ENCODE measurements at places on chromosomes 4 and X.

DNA sequence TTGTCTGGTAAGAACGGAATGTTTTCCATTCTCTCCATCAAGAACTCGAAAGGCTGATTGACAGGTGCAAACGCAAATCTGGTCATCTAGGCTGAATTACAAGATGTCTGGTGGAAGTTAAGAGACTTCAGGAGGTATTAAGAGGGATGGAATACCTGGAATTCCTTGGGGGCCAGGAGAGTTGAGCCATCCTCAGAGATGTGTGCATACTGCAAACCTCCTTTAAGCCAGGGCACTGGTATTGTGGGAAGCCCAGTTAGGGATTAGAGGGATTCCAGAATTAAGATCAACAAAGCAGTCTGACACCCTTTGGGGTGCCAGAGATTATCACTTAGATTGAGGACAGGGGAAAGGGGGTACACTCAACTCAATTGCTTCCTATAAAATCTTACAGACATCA lies 151.4 kb downstream of the VCX3A start:
- DNase-seq: no peak

DNA sequence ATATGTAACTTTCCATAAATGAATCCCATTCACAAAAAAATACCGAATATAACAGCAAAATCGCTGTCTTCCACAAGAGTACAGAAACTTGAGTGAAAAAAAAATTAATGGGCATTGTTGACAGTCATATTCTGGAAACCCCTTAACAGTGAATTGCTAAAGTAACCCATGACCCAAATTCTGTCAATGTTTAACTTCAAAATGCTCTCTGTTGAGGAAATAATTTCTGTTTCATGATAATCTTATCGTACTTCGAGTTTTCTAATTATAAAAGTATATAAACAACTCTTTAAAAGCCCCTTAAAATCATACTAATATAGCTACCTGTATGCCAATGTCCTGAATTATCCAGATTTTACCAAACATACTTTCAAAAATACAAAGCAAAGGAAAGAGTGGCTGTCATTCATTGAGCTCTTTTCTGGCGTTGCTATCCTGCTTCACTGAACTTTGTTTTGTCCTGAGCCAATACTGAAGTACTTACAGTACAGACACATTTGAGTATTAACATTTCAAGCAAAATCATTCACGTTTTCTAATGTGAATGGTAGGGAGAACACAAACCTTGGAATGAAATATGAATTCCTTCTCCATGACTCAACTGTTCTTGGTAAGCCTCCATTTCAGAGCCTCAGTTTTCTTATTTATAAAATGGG lies 2.4 kb downstream of the XAGE3 start:
- DNase-seq: no peak

GRCh38 chr4:89521826-89522225 lies 214.2 kb upstream of the GPRIN3 start:
- DNase-seq: no peak

GRCh38 chr4:116531870-116532269 lies 553.5 kb downstream of the TRAM1L1 start:
- no peak for DNase-seq

GRCh38 chrX:154059729-154060245 lies 37.7 kb downstream of the MECP2 start:
- no peak for DNase-seq

DNA sequence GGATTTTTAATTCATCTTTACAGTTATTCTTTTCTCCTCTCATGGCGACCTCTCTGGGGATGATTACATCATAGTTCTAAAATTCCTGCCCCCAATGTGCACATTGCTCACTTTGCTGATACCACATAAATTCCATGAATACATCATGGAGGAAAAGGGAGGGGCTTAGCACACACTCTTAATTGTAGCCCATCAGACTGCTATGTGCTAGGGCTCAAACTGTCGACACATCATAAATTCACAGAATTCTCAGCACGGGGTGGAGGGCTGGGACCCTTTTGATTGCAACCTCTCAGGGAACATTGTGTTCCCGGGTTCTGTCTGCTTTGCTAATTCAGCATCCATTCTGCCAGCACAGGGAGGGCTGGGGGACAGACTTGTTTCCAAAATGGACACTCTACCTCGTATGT lies 592.9 kb downstream of the BCOR start:
- no peak for DNase-seq

GRCh38 chrX:54193085-54193821 lies 10.2 kb upstream of the FAM120C start:
- no peak for DNase-seq

DNA sequence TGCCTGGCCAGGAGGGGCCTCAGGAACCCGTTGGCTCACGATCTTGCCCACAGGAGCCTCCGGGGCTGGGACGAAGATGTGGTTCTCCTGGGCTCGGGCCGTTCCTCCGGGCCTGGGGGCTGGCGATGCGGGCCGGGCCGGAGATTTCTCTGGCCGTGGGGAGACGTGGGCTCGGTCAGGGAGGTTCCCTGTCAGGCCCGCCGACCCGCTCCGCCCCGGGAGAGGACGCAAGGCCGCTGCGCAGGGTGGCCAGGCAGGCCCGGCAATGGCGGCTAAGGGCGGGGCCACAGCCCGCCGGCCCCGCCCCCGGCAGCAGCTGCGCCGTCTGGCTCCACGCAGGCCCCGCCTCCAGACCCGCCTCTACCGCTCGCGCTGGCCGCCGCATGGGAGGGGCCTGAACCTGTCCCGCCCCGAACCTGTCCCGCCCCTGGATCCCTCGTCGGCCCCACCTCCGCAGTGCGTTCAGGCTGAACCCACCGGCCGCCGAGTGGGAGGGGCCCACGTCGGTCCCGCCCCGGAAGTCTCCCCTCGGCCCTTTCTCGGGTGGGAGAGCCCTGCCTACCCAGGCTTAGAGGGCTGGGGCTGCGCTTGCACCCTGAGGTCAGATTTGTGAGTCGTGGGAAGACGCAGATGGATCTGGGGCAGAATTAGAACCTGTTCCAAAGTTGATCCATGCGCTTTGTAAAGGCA lies at the start of gene FAM3A:
FAM3A (minus strand) TSS at position 267 of the 690 bp plus-strand sequence. CDS start 460 bp downstream, outside the sequence.
- peak; percentile 87 for DNase-seq

- DNase-seq: no peak
Measured at GRCh38 chrX:44433556-44433955, 90.1 kb upstream of the EFHC2 start.

DNA sequence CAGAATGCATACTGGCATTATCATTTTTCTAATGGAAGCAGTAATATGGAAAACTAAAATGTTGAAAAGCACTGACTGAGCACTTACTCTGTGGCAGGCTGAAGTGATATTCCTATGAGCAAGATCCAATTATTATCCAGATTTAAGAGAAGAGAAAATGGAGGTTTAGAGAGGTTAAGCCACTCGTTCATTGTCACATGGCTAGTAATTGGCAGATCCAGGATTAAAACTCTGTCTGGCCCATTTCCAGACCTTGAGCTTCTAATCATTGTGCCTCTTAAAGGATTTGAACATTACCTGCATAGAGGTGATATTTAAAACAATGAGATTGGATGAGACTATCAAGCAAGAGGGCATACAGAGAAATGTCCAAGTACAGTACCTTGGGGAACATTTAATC lies 80.6 kb downstream of the MFAP3L start:
- no peak for DNase-seq

DNA sequence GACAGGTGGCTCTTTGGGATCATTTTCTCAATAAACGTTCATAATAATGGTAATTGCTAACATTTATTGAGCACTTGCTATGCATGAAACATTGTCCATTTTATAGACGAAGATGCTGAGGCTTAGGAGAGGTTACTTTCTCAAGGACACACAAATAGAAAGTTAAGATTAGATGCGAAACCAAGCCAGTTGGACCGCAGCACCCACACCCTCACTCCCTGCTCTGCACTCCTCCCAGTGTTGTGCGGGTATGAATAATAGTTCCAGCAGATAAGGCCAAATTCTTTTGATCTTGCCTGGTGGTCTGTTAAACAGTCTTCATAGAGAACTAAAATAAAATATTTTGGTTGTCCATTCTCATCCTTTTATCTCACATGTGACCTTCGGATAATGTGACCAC lies 85.0 kb upstream of the BEND4 start:
- no peak for DNase-seq

- no peak for DNase-seq
Measured at GRCh38 chrX:135543924-135544323, 23.5 kb downstream of the INTS6L start.

DNA sequence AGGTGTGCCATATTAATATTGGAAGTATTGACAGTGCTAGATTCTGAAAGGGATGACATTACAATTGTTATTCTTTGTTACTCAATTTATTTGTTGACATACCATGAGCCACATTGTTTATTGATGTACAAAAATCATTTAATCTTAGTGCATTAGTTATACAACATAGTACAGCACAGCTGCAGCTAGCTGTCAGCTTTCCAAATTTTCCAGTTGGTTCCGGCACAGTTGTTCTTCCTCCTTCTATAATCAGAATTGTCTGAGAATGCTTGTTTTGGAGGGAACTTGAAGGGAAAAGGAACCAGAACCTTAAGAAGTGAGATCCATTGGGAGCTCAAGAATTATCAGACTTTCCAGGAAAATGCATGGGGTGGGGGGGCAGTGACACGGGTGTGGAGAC lies 281.4 kb downstream of the ZIC3 start:
- DNase-seq: no peak

DNA sequence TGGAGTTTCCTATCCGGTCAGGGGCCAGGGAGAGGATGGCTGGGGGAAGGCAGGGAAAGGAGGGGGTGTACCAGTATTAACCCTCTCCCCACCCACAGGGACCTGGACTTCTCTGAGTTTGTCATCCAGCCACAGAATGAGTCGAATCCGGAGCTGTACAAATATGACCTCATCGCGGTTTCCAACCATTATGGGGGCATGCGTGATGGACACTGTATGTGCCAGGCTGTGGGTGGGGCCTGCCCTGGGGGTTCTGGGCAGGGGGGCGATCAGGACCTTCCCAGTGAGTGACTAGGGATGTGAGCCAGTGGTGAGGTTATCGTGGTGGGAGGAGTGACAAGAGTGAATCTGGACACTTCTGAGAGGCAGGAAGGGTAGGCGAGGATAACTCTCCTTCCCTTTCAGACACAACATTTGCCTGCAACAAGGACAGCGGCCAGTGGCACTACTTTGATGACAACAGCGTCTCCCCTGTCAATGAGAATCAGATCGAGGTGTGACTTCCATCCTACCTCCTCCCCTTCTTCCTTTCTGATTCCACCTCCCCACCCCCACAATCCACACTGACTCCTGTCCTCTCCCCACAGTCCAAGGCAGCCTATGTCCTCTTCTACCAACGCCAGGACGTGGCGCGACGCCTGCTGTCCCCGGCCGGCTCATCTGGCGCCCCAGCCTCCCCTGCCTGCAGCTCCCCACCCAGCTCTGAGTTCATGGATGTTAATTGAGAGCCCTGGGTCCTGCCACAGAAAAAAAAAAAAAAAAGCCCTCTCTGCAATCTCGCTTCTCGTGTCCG lies 14.6 kb downstream of the USP11 start:
- peak; percentile 16 for DNase-seq

GRCh38 chr4:53068755-53069330 lies 206.7 kb downstream of the RASL11B start:
- no peak for DNase-seq

- no peak for DNase-seq
Measured at GRCh38 chr4:2648159-2648814, 107.8 kb downstream of the TNIP2 start.

Data from HCEC 1CT (cell line).